ENCODE measurements at places on chromosomes 7 and 10. TPM values are rescaled to one million over a fixed set of nuclear protein-coding genes. Genes with fewer than 3 reads are reported as not detected.

Gene CPA1
- not detected for total RNA-seq

Gene HOXA5
- 4.4 TPM for total RNA-seq

Gene CDHR1
- not detected for total RNA-seq

Gene HKDC1
- total RNA-seq = 14.6 TPM

Gene PAPOLB
- total RNA-seq = 0.34 TPM

Gene NOM1
- 14.4 TPM for total RNA-seq

GRCh38 chr10:126117196-126117595, 220.8 kb downstream of the FANK1 start:
- H3K27ac ChIP-seq = no peak overlapping the region
- no peak overlapping the region for H3K4me3 ChIP-seq
- DNase-seq = no peak
- no peaks in the 10 kb centered on the region for H3K36me3 ChIP-seq

DNA sequence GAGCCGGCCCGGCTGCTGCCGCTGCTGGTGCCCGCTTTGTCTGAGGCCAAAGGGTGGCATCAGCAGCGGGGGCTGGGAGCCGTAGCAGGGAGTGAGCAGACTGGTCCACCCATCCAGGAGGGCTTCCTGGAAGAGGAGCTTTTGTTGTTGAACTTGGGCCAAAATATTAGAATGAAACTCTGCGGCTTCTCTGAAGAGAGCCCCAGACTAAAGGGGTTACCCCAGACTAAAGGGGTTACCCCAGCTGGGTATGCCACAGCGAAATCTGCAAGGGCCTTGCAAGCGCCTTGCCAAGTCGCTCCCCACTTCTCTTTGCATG, 154.7 kb upstream of the ZMIZ1 start:
- no peak for DNase-seq
- no peaks in the 10 kb centered on the region for H3K36me3 ChIP-seq
- peaks cover 24% of the 10 kb centered on the region for H3K4me1 ChIP-seq
- no peak overlapping the region for H3K4me3 ChIP-seq

DNA sequence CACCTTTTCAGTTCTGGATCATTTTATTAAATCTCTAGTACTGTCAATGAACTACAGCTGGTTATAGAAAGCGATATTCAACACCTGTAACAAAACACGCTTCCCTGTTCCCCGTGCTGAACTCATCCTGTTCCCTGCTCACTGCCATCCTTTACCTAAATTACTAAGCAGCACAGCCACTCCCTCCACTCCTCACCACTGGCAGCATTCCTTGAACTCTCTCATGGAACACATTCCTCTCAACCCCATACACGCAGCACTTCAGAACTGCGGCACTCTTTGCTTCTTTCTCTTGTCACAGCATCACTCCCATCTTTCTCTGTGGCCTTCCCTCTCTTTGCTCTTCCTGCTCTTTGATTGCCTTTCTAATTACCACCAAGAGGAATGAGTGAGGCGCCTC, 27.4 kb downstream of the RELN start:
- no peaks in the 10 kb centered on the region for H3K27me3 ChIP-seq
- DNase-seq = peak; percentile 53
- no peak overlapping the region for H3K4me3 ChIP-seq
- no peaks in the 10 kb centered on the region for H3K4me1 ChIP-seq
- H3K27ac ChIP-seq = no peak overlapping the region
- H3K36me3 ChIP-seq = no peaks in the 10 kb centered on the region

GRCh38 chr10:114208351-114208750, 29.2 kb downstream of the TDRD1 start:
- no peak overlapping the region for H3K27ac ChIP-seq
- H3K4me1 ChIP-seq = no peaks in the 10 kb centered on the region

DNA sequence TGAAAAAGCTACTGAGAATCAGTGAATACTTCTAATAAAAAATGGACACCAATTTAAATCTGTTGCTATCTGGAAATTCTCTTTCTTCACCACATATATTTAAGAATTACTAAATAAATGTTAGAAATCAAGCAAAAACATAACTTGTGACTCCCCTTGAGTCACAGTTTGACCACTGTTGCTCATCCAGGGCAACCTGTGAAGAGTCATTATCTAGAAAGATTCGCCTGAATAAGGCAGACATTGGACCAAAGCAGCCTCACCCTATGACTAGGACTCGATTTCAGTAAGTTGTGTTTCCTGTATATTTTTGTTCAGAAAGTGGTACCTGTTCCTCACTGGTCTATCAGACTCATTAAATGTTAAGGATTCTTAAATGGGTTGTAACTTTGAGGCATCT, 572.4 kb downstream of the ATRNL1 start:
- no peaks in the 10 kb centered on the region for H3K4me1 ChIP-seq
- H3K4me3 ChIP-seq = no peak overlapping the region
- no peaks in the 10 kb centered on the region for H3K36me3 ChIP-seq
- no peaks in the 10 kb centered on the region for H3K27me3 ChIP-seq
- H3K27ac ChIP-seq = no peak overlapping the region
- no peak for DNase-seq

DNA sequence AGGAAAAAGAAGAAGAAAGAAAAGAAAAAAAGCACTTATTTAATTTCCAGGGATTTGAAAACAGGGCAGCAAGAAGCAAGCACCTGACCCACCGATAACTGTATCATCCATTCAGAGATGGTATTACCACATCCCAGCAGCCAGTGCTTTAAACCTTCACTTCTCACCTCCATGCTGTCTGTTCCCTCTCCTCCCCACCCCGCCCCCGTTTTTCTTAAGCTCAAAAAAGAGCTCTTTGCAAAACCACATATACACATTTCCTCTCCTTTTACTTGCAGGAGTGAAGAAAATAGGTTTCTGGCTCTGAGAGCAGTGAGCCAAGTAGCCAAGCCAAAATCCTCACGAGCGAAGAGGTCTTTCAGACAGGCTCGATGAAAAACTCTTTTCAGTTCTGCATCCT, 2.2 kb downstream of the STOX1 start:
- no peaks in the 10 kb centered on the region for H3K36me3 ChIP-seq
- DNase-seq = no peak
- H3K4me1 ChIP-seq = peaks cover 5% of the 10 kb centered on the region
- H3K27me3 ChIP-seq = no peaks in the 10 kb centered on the region
- no peak overlapping the region for H3K27ac ChIP-seq

DNA sequence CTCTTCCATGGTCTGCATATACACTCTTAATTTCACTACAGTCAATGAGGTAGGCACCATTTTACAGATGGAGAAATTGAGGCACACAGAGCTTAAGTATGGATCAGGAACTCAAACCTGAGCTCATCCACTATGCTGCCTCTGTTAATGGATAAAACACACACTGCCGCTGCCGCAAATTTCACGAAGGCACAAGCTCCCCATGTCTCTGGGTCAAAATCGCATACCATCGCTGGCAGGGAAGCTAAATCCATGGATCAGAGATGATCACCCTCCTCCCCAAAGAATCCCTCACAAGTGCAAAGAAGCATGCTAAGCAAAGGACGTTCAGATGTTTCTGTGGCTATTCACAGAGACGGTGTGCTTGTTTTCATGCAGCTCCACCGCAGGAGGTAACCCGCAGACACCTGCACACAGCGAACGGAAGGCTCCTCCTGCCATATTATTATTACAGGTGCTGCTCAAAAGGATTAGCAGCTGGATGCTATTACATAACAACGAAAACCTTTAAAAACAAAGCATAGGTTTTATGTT, 109.3 kb downstream of the UBE2H start:
- H3K27ac ChIP-seq = peak overlapping the region; percentile 6
- no peak for DNase-seq
- H3K27me3 ChIP-seq = no peaks in the 10 kb centered on the region
- no peak overlapping the region for H3K4me3 ChIP-seq

DNA sequence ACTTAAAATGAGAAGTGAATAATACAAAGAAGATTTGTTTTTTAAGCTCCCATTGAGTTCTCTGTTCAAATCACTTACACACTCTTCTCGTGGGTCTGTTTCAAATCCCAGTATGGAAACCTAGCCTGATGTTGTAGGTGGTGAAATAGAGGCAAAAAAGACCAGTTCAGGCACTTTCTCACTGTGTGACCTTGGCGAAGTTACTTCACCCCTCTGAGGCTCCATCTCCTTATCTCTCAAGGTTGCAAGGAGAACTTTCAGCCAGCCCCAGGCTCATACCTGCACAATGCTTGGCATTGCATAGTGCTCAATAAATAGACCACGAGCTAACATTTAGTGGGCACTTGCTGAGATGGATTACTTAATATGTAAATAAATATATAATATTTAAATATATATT, 90.1 kb downstream of the PRLHR start:
- no peak overlapping the region for H3K4me3 ChIP-seq
- H3K4me1 ChIP-seq = peaks cover 18% of the 10 kb centered on the region
- DNase-seq = no peak
- H3K36me3 ChIP-seq = no peaks in the 10 kb centered on the region

DNA sequence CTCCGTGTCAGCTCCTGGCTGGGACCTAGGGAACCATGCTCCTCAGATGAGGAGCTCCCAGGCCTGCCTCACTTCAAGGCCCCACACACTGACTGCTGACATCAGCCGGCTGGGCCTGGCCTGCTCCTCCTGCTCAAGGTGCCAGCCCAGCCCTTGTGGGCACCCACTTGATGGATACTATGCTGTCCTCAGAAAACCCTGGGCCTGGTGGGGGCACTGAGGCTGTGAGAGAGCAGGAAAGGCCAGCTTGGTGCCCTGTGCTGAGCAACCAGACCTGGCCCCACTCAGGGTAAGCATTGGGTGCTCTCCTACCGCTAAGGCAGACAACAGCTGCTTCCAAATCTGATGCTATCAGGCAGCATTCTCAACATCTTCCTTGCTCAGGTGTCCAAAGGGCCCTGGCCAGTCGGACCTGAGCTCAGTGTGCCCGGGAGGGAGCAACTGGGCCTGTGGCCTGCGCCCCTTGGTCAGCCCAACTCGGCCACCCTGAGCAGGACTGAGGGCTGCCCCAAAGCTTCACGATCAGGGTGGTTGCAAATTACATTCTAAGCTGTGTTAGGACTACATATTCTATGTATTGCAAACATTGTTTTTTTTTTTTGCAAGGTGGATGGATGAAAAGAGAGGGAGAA, 21.9 kb upstream of the ANTXRL start:
- no peak for DNase-seq
- no peaks in the 10 kb centered on the region for H3K27me3 ChIP-seq
- H3K36me3 ChIP-seq = no peaks in the 10 kb centered on the region
- H3K4me1 ChIP-seq = no peaks in the 10 kb centered on the region
- H3K4me3 ChIP-seq = no peak overlapping the region

GRCh38 chr7:138237995-138238394, 161.7 kb downstream of the AKR1D1 start:
- no peaks in the 10 kb centered on the region for H3K4me1 ChIP-seq
- no peak for DNase-seq
- H3K4me3 ChIP-seq = no peak overlapping the region
- H3K27ac ChIP-seq = no peak overlapping the region
- no peaks in the 10 kb centered on the region for H3K36me3 ChIP-seq
- no peaks in the 10 kb centered on the region for H3K27me3 ChIP-seq

- no peaks in the 10 kb centered on the region for H3K27me3 ChIP-seq
- H3K36me3 ChIP-seq = no peaks in the 10 kb centered on the region
- DNase-seq = no peak
- no peak overlapping the region for H3K27ac ChIP-seq
- no peak overlapping the region for H3K4me3 ChIP-seq
- no peaks in the 10 kb centered on the region for H3K4me1 ChIP-seq
These were observed 100.9 kb downstream of the MAD1L1 start for GRCh38 chr7:2131800-2132199.

GRCh38 chr10:124152139-124153022, 59.0 kb upstream of the CHST15 start:
- peak overlapping the region; percentile 87 for H3K27ac ChIP-seq
- no peaks in the 10 kb centered on the region for H3K27me3 ChIP-seq
- H3K4me3 ChIP-seq = no peak overlapping the region
- no peaks in the 10 kb centered on the region for H3K36me3 ChIP-seq

GRCh38 chr7:44461387-44461786, 29.1 kb downstream of the NUDCD3 start:
- H3K4me3 ChIP-seq = no peak overlapping the region
- no peaks in the 10 kb centered on the region for H3K27me3 ChIP-seq
- H3K36me3 ChIP-seq = no peaks in the 10 kb centered on the region
- peaks cover 14% of the 10 kb centered on the region for H3K4me1 ChIP-seq
- H3K27ac ChIP-seq = no peak overlapping the region

DNA sequence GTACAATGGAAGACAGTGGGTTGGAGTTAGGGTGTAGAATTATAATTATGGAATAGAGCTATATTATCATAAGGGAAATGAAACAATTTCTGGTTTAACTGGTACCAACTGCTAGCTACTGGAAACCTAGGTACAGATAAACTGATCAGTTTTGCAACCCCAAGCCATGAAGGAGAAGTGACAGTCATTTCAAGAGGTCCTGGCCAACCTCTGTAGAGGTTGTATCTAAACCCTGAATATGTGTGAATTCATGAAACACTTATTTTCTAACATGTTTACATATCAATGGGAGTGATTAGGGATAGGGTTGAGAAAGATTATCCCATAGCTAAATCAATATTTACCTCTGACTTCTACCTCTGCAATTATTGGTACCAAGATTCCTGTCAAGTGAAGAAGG, 29.9 kb upstream of the CC2D2B start:
- no peak overlapping the region for H3K27ac ChIP-seq
- no peaks in the 10 kb centered on the region for H3K4me1 ChIP-seq
- no peak overlapping the region for H3K4me3 ChIP-seq
- DNase-seq = no peak
